ENCODE measurements at places on chromosomes 7 and 10. TPM values are rescaled to one million over a fixed set of nuclear protein-coding genes. Genes with fewer than 3 reads are reported as not detected.
A peak's percentile ranks its signal among the peaks of the same experiment; 100 is the strongest.

The FAM241B gene
- not detected for total RNA-seq

The XRCC2 gene
- 6.0 TPM for total RNA-seq

The ATG9B gene
- not detected for total RNA-seq

The COL13A1 gene
- total RNA-seq = 9.2 TPM

The ZNF716 gene
- total RNA-seq = not detected

The NUTM2A gene
- 0.69 TPM for total RNA-seq

DNA sequence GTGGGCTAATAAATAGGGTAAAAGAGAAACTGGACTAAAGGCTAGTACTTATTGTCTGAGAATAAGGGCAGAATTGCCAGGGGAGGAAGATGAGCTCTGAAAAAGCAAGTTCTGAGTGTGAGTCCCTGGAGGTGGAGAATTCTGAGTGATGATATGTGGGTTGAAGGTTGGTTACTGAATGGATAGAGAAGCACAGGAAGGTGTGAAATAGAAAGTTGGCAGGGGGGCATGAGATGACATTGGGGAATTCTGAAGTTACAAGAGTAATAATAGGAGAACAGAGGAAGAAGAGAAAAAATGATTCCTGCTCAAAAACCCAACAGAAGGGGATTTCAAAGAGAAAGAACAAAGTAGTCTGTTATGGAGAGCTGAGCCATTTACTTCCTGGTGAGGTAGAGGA is 76.9 kb downstream of the PRKCQ start:
- DNase-seq = no peak

GRCh38 chr10:129330211-129330610 is 136.8 kb upstream of the MGMT start:
- DNase-seq = no peak

DNA sequence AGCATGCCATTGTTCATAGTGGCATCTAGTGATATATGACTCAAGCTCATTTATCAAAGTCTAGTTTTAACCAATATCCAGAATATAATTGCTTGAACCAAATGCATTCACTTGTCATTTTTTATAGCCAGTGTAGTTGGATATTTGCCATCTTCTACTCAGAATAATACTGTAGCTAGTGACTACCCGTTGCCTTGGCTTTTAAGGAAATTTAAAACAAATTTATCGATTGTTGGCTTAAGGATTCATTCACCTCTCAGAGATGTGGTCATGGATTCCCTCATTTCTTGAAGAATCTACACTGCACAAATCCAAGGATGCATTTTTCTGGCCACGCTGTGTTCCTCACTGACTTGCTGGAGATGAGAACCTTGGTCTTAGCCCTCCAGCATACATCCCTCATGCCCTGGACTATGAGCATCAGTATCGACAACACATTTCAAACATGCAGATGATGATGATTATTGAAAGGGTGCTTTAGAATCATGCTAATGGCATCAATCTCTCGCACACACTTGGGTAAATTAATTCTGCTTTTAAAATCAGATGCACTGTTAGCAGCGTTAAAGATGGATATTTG is 8.8 kb downstream of the ARID5B start:
- no peak for DNase-seq

GRCh38 chr10:98608411-98608810 is 161.7 kb upstream of the HPS1 start:
- DNase-seq = no peak

- DNase-seq = no peak
These were observed 93.6 kb upstream of the MXI1 start for GRCh38 chr10:110113670-110114337.

GRCh38 chr10:47311193-47311931 is 10.9 kb upstream of the GDF2 start:
- DNase-seq = no peak

GRCh38 chr7:55207436-55208125 is 157.6 kb upstream of the LANCL2 start:
- DNase-seq = no peak

GRCh38 chr10:60310740-60311139 is 78.9 kb downstream of the ANK3 start:
- DNase-seq = peak; percentile 69
